ENCODE measurements at places on chromosomes 5 and 9. TPM values are rescaled to one million over a fixed set of nuclear protein-coding genes. Genes with fewer than 3 reads are reported as not detected.

DNA sequence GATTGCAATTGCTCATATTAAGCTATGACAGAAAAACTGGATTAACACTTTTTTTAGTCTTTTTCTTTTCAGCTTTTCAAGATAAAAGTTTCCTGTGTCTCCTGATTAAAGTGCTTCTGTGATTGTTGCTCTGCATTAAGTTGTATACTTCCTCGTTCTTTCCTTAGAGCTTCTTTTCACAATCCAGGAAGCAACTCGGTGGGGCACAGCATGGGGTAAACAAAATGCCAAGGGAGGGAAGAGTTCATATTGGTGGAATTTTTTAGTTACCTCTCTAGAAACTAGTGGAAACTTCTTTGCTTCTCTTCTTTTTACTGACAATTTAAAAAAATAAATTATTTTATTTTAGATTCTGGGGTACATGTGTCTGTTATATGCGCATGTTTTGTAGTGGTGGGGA, 37.8 kb upstream of the ARRDC3 start:
- H3K27me3 ChIP-seq, result no peaks in the 10 kb centered on the region
- H3K27ac ChIP-seq, result no peak overlapping the region
- no peak overlapping the region for H3K4me3 ChIP-seq
- H3K36me3 ChIP-seq, result no peaks in the 10 kb centered on the region
- H3K4me1 ChIP-seq, result no peaks in the 10 kb centered on the region

GRCh38 chr9:81693671-81694378, 4.5 kb upstream of the TLE1 start:
- no peak overlapping the region for H3K4me3 ChIP-seq
- no peak for DNase-seq
- no peaks in the 10 kb centered on the region for H3K27me3 ChIP-seq
- no peaks in the 10 kb centered on the region for H3K4me1 ChIP-seq

DNA sequence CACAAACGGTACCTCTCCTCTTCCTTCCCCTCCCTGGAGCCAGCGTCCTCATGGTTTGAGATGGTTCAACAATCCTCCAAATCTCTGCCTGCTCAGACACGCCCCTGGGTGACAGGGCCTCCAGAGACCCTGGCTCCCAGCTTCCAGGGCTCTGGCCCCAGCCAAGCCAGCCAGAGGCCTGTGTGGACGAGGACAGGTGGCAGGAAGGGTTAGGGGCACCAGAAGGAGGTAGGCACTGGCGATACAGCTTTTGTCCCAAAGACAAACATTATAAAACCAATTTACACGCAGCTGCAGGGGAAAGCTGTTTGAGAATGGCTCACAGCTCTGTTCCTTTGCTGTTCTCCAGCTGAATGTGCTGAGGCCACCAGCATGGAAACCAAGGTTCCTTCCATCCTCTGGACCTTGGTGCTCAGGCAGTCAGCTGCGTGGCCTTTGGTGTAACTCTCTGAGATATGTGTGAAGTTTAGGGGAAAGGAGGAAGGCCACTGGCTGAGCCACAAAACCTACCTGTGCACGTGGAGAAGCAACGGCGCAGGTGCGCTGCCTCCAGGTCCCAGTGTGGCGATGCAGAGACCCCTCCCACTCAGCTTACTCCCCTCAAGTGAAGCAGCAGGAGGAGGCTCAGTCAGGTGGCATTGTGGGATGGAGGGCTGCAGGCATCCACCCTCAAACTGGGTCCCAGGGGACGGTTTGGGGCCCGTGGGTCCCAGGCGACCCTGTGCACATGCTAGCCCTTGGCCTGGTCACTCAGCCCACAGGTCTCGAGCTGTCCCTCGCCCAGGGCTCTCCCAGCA, 4.3 kb upstream of the QRFP start:
- H3K27me3 ChIP-seq, result no peaks in the 10 kb centered on the region
- H3K27ac ChIP-seq, result no peak overlapping the region
- H3K4me1 ChIP-seq, result no peaks in the 10 kb centered on the region
- H3K36me3 ChIP-seq, result no peaks in the 10 kb centered on the region

- H3K27ac ChIP-seq, result no peak overlapping the region
- H3K36me3 ChIP-seq, result no peaks in the 10 kb centered on the region
- no peaks in the 10 kb centered on the region for H3K27me3 ChIP-seq
- H3K4me3 ChIP-seq, result no peak overlapping the region
- no peak for DNase-seq
Observed at GRCh38 chr9:79222483-79222882, 349.3 kb upstream of the TLE4 start.

GRCh38 chr5:150510460-150511263, 2.7 kb downstream of the NDST1 start:
- no peaks in the 10 kb centered on the region for H3K36me3 ChIP-seq
- peaks cover 54% of the 10 kb centered on the region for H3K4me1 ChIP-seq
- no peaks in the 10 kb centered on the region for H3K27me3 ChIP-seq
- H3K27ac ChIP-seq, result peak overlapping the region; percentile 84
- no peak overlapping the region for H3K4me3 ChIP-seq
- peak; percentile 79 for DNase-seq

DNA sequence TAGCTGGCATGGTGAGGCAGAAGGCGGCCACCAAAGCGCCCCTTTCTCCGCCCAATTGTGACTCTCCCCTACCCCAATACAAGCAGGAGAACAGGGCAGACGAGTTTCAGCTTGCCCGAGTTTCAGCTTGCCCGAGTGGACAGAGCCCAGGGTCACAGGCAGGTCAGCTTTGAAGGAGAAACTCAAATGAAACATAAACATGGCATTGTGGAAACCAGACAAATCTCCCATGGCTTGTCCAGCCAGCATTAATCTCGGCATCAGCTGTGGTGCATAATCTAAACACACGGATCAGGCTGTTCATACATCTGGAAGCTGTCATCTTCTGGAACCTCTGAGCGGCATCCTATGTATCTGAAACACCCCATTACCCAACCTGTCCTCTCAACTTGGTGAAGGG, 16.9 kb downstream of the PTCH1 start:
- H3K4me3 ChIP-seq, result no peak overlapping the region
- H3K27me3 ChIP-seq, result no peaks in the 10 kb centered on the region
- no peaks in the 10 kb centered on the region for H3K36me3 ChIP-seq
- DNase-seq, result no peak
- H3K27ac ChIP-seq, result no peak overlapping the region
- no peaks in the 10 kb centered on the region for H3K4me1 ChIP-seq

DNA sequence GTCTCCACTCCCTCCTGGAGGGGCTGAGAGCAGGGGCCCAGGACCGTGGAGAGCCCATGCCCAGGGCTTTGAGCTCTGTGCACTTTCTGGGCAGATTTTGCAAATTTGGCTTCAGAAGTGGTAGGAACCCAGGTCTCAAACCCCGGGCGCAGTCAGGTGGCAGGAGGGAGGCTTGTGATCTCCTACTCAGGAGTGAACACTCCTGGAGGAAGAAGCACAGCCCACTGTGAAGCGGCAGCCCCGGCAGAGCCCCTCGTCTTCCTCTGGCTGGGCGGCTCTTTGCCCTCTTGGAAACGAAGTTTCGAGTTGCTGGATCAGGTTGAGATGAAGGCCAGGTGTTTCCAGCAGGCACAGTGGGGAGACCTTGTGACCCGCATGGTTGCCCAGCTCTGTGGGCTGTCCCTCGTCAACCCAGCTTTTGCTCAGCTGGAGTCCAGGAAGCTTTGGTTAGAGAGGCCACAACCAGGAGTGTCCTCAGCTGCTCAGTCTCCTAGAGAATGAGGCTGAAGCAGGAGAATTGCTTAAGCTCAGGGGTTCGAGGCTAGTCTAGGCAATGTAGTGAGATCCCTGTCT, 48.5 kb downstream of the WNK2 start:
- no peaks in the 10 kb centered on the region for H3K27me3 ChIP-seq
- H3K36me3 ChIP-seq, result no peaks in the 10 kb centered on the region
- DNase-seq, result no peak
- peaks cover 16% of the 10 kb centered on the region for H3K4me1 ChIP-seq
- peak overlapping the region; percentile 82 for H3K27ac ChIP-seq

GRCh38 chr9:68804911-68805889, 100.2 kb downstream of the PIP5K1B start:
- no peak overlapping the region for H3K4me3 ChIP-seq
- no peak overlapping the region for H3K27ac ChIP-seq

GRCh38 chr9:112861155-112861554, 29.5 kb downstream of the SLC46A2 start:
- no peak overlapping the region for H3K27ac ChIP-seq
- H3K4me1 ChIP-seq, result peaks cover 6% of the 10 kb centered on the region
- no peaks in the 10 kb centered on the region for H3K27me3 ChIP-seq

- H3K27ac ChIP-seq, result no peak overlapping the region
- H3K27me3 ChIP-seq, result no peaks in the 10 kb centered on the region
- DNase-seq, result no peak
- H3K4me3 ChIP-seq, result no peak overlapping the region
- no peaks in the 10 kb centered on the region for H3K36me3 ChIP-seq
Observed at GRCh38 chr5:142690667-142691066, 4.8 kb upstream of the FGF1 start.

- no peak for DNase-seq
- H3K36me3 ChIP-seq, result no peaks in the 10 kb centered on the region
- no peaks in the 10 kb centered on the region for H3K4me1 ChIP-seq
- no peak overlapping the region for H3K27ac ChIP-seq
Observed at GRCh38 chr9:98923451-98924123, 20.1 kb upstream of the COL15A1 start.

DNA sequence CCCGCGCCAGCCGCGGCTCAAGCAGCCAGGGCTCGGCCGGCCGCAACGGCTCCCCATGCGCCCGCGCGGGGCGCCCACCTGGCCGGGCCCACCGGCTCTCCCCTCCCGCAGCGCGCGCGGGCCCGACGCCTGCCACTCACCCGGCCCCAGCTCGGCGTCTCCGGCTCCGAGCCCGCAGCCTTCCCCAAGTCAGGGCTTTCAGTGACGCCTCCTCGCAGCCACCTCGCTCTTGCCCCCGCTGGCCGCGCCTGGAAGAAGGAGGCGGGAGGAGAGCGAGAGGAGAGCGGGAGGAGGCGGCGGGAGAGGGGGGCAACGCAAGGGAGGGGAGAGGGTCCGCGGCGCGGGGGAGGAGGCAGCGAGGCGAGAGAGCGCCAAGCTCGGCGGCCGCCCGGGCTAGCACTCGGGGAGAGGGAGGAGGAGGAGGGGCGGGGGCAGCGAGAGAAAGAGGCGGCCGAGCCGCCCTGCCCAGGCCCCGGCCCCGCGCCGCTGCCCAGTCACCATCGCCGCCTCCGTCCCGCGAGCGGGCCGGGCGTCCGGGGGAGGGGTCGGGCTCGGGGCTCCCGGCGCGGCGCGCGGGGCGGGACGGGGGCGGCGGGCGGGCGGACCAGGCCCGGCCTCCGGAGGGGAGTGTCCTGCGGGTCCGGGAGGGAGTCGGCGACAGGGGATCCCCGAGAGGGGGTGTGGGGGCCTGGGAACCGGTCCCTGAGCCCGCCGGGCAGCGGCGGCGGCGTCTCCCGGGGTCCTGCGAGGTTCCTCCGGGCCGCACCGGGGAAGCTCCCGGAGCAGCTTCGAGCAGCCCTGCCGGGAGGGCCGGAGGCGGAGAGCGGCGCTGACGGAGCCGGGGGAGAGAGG, at the start of gene LHFPL2:
Gene LHFPL2 (minus strand): TSS at position 414 of the 852 bp plus-strand sequence. CDS start 138,559 bp downstream, outside the sequence.
- no peaks in the 10 kb centered on the region for H3K27me3 ChIP-seq
- H3K4me1 ChIP-seq, result peaks cover 5% of the 10 kb centered on the region
- H3K27ac ChIP-seq, result peak within 1 kb of the TSS; percentile 94
- no peaks in the 10 kb centered on the region for H3K36me3 ChIP-seq
- H3K4me3 ChIP-seq, result peak within 1 kb of the TSS; percentile 85

DNA sequence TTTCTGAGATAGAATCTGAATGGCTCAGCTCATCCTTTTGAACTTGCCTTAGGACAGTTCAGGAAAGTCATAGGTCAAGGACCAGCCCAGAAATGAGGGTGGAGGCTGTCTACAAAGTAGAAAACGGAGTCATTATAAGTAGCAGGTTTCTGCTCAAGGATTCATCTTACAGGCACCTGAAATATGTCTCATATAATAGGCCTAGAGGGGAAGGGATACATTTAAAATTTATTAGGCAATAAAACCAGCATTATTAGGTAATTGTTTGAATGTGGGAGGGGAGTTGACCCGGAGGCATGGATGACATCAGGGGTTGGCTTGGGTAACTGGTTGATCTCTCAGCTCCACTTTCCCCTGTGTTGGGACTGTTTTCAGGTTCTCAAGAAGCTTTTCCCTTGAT, 11.9 kb upstream of the GALNT10 start:
- H3K4me3 ChIP-seq, result no peak overlapping the region
- no peaks in the 10 kb centered on the region for H3K36me3 ChIP-seq
- no peak for DNase-seq
- H3K27ac ChIP-seq, result no peak overlapping the region
- no peaks in the 10 kb centered on the region for H3K4me1 ChIP-seq
- no peaks in the 10 kb centered on the region for H3K27me3 ChIP-seq

- no peaks in the 10 kb centered on the region for H3K27me3 ChIP-seq
- no peak overlapping the region for H3K4me3 ChIP-seq
- no peak overlapping the region for H3K27ac ChIP-seq
- no peaks in the 10 kb centered on the region for H3K36me3 ChIP-seq
Observed at GRCh38 chr9:129624947-129625346, 1.0 kb upstream of the NTMT1 start.

DNA sequence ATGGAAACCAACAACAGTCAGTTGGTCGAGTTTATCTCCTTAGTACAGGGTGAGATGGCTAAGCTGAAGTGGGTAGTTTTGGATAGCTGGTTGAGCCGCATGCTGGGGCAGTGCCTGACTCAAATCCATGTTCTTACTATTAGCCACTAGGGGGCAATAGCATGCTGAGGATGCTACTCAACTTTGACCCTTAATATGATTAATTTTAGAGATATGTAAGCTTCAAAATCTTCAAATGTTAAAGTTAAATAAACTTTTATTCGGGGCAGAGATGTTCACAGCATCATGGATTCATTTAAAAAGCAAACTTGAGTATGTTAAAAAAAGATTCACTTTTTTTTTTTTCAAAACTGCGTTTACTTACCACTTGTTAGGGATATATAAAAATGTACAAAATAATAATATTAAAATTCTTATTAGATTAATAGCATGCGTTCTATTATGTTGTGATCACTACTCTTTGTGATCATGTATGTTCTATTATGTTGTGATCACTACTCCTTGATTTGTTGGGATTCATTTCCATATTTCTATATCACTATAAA, 57.0 kb downstream of the C9orf153 start:
- H3K4me3 ChIP-seq, result no peak overlapping the region
- H3K4me1 ChIP-seq, result no peaks in the 10 kb centered on the region
- H3K27ac ChIP-seq, result no peak overlapping the region
- no peaks in the 10 kb centered on the region for H3K36me3 ChIP-seq
- no peaks in the 10 kb centered on the region for H3K27me3 ChIP-seq

GRCh38 chr9:126109575-126109974, 217.1 kb upstream of the MVB12B start:
- H3K4me3 ChIP-seq, result no peak overlapping the region
- no peaks in the 10 kb centered on the region for H3K4me1 ChIP-seq
- H3K27me3 ChIP-seq, result no peaks in the 10 kb centered on the region
- H3K27ac ChIP-seq, result no peak overlapping the region

- no peaks in the 10 kb centered on the region for H3K36me3 ChIP-seq
- H3K27me3 ChIP-seq, result no peaks in the 10 kb centered on the region
- H3K4me3 ChIP-seq, result no peak overlapping the region
- H3K4me1 ChIP-seq, result no peaks in the 10 kb centered on the region
- H3K27ac ChIP-seq, result no peak overlapping the region
Observed at GRCh38 chr5:125491986-125492492, 745.6 kb upstream of the ZNF608 start.

Gene ORM2
- total RNA-seq, result not detected

Gene TTC33
- 19.8 TPM for total RNA-seq

Gene GDA
- 22.2 TPM for total RNA-seq

Gene ECSCR
- 7.4 TPM for total RNA-seq

Gene POLE3
- 46.6 TPM for total RNA-seq

Gene CTXN3
- total RNA-seq, result not detected

Gene PDE8B
- 1.8 TPM for total RNA-seq
